ENCODE measurements at places on chromosomes 3 and 15. TPM values are rescaled to one million over a fixed set of nuclear protein-coding genes. Genes with fewer than 3 reads are reported as not detected.

Gene CELSR3
- 13.5 TPM for polyA plus RNA-seq

Gene WDR49
- polyA plus RNA-seq, result 0.83 TPM

Gene KCNMB3
- polyA plus RNA-seq, result 7.1 TPM

Gene UROC1
- polyA plus RNA-seq, result 0.34 TPM

Gene SLCO3A1
- polyA plus RNA-seq, result 144 TPM

Gene KBTBD13
- 1.2 TPM for polyA plus RNA-seq

Gene LIPC
- 0.37 TPM for polyA plus RNA-seq

Gene FANCD2OS
- 118 TPM for polyA plus RNA-seq

Gene CAMP
- polyA plus RNA-seq, result 2.8 TPM

Gene GNAT1
- polyA plus RNA-seq, result 2.3 TPM

DNA sequence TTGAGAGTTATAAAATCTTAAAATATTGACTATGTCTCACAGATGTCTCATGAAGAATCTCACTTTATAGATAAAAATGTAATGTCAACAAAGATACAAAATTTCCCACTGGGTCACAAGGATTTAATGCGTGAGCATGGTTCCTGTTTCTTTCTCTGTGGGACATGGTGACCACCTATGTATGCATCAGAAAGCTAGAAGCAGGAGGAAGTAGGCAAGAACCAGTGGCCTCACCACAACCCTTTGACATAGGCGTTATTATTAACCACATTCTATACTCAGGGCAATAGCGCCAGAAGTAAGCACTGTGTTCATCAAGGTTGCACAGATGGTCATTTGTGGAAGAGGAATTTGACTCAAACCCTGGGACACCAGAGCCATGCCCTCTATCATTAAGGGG, 11.7 kb upstream of the ADAMTS17 start:
- peak; percentile 10 for DNase-seq
- no peaks in the 10 kb centered on the region for H3K36me3 ChIP-seq
- no peak overlapping the region for H3K4me3 ChIP-seq

DNA sequence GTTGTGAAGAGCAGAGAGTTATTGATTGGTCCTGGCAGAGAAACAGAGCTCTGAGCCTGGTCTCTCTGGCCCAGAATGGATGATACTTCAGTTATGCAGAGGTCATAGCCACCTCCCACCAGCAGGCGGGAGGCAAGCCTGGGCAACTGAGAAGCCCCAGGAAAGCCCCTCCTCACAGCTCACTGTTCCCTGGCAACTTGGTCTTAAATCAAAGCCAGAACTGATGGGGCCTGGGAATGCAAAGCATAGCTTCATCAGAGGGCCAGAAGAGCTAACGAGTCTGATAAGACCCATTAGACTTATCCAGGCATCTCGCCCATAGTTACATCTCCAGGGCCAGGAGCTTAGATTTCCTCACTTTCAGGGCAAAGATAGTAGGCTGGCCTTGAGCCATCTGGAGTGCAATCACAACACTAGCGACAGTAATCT, 5.5 kb upstream of the COLQ start:
- no peak overlapping the region for H3K27ac ChIP-seq
- no peaks in the 10 kb centered on the region for H3K36me3 ChIP-seq
- no peaks in the 10 kb centered on the region for H3K27me3 ChIP-seq
- H3K4me3 ChIP-seq, result no peak overlapping the region
- no peaks in the 10 kb centered on the region for H3K4me1 ChIP-seq
- DNase-seq, result no peak

- H3K4me1 ChIP-seq, result peaks cover 28% of the 10 kb centered on the region
- H3K27me3 ChIP-seq, result no peaks in the 10 kb centered on the region
- H3K36me3 ChIP-seq, result no peaks in the 10 kb centered on the region
- DNase-seq, result no peak
Observed at GRCh38 chr3:29686889-29687592, 406.2 kb downstream of the RBMS3 start.

GRCh38 chr3:132020058-132020457, 14.8 kb downstream of the CPNE4 start:
- H3K27ac ChIP-seq, result no peak overlapping the region
- H3K36me3 ChIP-seq, result no peaks in the 10 kb centered on the region
- no peak for DNase-seq
- H3K27me3 ChIP-seq, result no peaks in the 10 kb centered on the region

GRCh38 chr3:59040902-59041301, 8.9 kb downstream of the CFAP20DC start:
- no peak for DNase-seq
- H3K27ac ChIP-seq, result no peak overlapping the region
- no peak overlapping the region for H3K4me3 ChIP-seq

DNA sequence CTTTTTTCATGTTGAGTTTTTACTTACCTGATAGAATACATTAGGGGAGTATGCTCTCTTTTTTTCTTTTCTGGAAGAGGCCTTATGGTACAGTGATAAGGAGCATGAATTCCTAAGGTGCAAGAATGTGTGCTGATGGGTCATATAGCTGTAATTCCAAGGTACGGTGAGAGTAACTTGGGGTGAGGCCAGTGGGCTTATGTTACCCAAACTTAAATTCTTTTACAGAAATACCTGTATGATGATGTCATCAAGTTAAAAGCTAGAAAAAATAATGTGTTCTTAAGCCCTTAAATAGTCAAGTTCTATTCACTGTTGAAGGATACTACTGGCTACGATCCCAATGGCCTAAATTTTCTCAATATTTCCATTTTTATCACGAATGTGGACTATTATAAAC, 111.2 kb downstream of the GMPS start:
- H3K36me3 ChIP-seq, result no peaks in the 10 kb centered on the region
- DNase-seq, result no peak
- no peak overlapping the region for H3K27ac ChIP-seq

- H3K36me3 ChIP-seq, result no peaks in the 10 kb centered on the region
- H3K27ac ChIP-seq, result peak overlapping the region; percentile 41
- no peaks in the 10 kb centered on the region for H3K4me1 ChIP-seq
- peak overlapping the region; percentile 56 for H3K4me3 ChIP-seq
- H3K27me3 ChIP-seq, result no peaks in the 10 kb centered on the region
Observed at GRCh38 chr3:2099028-2099671, 484 bp downstream of the CNTN4 start.

- H3K4me3 ChIP-seq, result no peak overlapping the region
- H3K4me1 ChIP-seq, result no peaks in the 10 kb centered on the region
- no peak for DNase-seq
Observed at GRCh38 chr3:11703146-11703545, 59.4 kb upstream of the VGLL4 start.

- no peaks in the 10 kb centered on the region for H3K36me3 ChIP-seq
- peak within 1 kb of the TSS; percentile 58 for H3K4me3 ChIP-seq
- DNase-seq, result peak; percentile 43
- no peak within 1 kb of the TSS for H3K27ac ChIP-seq
- H3K4me1 ChIP-seq, result no peaks in the 10 kb centered on the region
Observed at GRCh38 chr3:50204804-50205412, at the start of gene SLC38A3. TSS of gene SLC38A3 (plus strand) at chr3:50205271. CDS start at chr3:50214200, 8,929 bp downstream.

DNA sequence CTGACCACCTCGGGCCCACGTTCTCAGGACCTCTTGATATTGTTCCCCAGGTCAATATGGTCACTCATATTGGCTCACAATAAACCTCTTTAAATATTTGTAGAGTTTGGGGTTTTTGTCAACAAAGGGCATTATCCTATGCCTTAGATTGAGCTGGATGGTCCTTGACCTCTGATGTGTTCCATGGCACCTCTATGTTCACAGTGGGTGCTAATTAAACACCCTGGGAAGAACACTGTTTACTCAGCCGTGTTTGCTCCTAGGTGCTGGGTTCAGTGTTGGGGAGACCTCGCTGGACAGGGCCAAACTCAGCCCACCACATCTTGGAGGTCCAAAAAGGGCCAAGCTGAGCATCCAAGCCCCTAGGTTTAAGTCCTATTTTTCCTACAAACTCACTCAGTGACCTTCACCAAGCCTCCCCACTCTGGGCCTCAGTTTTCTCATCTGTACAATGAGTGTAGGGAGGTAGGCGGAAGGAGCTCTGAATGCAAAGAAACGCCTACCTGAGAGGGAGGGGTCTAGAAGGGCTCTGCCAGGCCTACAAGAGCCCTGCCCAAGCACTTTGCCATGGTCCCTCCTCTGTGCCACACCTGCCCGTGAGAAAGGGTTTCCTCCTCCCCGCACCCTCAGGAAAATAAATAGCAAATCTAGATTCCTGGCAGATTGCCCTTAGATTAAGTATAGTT, 7.2 kb downstream of the FAM174B start:
- no peaks in the 10 kb centered on the region for H3K36me3 ChIP-seq
- no peak for DNase-seq

DNA sequence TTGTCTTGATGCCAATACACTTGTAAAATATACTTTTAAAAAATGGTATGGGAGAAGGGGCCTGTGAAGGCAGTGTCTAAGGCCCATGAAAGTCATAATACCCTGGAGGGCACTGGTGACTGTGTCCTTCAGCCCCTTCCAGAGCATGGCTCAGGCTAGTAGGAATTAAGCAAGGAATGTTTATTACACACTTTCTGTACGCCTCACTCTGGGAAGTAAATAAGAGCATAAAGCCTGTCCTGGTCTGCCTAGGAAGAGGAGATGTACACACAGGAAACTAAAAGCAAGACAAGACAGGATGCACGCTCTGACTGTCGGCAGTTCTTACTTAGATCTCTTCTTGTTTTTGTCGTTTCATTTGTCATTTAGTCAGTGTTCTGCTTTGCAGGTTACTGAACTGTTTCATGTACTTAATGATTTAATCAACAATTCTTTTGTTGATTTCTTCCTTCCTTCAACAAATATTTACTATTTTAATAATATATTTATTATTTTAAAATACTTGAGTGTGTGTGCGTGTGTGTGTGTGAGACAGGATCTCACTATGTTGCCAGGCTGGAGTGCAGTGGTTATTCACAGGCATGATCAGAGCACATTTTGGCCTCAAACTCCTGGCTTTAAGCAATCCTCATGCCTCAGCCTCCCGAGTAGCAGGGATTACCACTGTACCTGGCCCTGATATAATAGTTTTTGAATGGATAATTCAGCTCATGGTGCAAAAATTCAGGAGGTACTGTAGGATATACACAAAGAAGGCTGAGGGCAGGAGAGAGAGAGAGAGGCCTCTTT, 9.0 kb upstream of the SMAD6 start:
- H3K27me3 ChIP-seq, result no peaks in the 10 kb centered on the region
- no peaks in the 10 kb centered on the region for H3K36me3 ChIP-seq
- H3K27ac ChIP-seq, result no peak overlapping the region
- H3K4me3 ChIP-seq, result no peak overlapping the region
- no peaks in the 10 kb centered on the region for H3K4me1 ChIP-seq
- no peak for DNase-seq

- no peaks in the 10 kb centered on the region for H3K36me3 ChIP-seq
- no peaks in the 10 kb centered on the region for H3K27me3 ChIP-seq
- H3K27ac ChIP-seq, result no peak overlapping the region
- DNase-seq, result no peak
- H3K4me1 ChIP-seq, result no peaks in the 10 kb centered on the region
Observed at GRCh38 chr3:58858126-58858525, 191.6 kb upstream of the FAM3D start.

DNA sequence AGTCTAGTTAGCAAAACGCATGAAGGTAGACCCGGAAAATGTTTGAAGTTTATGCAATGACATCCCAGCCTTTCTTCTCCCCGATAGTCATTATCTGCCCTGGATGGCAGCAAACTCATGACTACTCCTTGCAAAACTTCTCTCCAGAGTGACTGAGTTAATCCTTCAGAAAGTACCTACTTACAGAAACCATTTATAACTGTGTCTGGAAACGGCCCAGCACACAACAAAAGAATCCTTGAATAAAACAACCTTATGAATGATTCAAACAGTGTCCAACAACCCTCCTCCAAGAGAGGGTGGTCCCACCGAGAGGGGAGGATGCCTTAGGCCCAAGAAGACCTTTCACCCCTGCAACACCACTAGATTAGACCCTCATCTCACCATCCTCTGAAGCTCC, 14.2 kb downstream of the ST8SIA2 start:
- DNase-seq, result no peak
- no peak overlapping the region for H3K27ac ChIP-seq
- no peaks in the 10 kb centered on the region for H3K36me3 ChIP-seq
- no peaks in the 10 kb centered on the region for H3K27me3 ChIP-seq
- H3K4me3 ChIP-seq, result no peak overlapping the region
- H3K4me1 ChIP-seq, result no peaks in the 10 kb centered on the region

- DNase-seq, result no peak
- no peak overlapping the region for H3K4me3 ChIP-seq
- no peaks in the 10 kb centered on the region for H3K4me1 ChIP-seq
- H3K36me3 ChIP-seq, result no peaks in the 10 kb centered on the region
- no peak overlapping the region for H3K27ac ChIP-seq
- H3K27me3 ChIP-seq, result no peaks in the 10 kb centered on the region
Observed at GRCh38 chr3:65809641-65810150, 229.0 kb downstream of the MAGI1 start.

GRCh38 chr3:115503394-115503793, 119.9 kb upstream of the GAP43 start:
- DNase-seq, result no peak
- no peak overlapping the region for H3K4me3 ChIP-seq
- H3K27ac ChIP-seq, result no peak overlapping the region
- H3K4me1 ChIP-seq, result peaks cover 8% of the 10 kb centered on the region

DNA sequence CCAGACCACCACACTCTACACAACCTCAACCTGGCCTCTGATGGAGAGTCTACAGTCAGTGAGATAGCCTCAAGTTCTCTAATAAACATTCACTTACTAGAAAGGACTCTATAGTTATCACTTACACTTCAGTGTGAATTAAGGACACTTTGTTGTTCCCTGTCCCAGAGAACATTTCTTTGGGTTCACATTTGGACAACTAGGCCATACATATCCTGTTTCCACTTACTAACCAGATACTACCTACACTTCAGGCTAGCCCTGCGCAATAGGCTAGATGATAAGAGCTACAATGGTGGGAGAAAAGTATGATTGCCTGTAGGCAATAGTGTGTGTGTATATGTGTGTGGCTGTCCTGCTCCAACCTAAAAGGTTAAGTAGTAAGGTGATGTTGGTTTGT, 72.7 kb downstream of the TP63 start:
- DNase-seq, result no peak
- no peaks in the 10 kb centered on the region for H3K27me3 ChIP-seq
- no peaks in the 10 kb centered on the region for H3K36me3 ChIP-seq
- no peak overlapping the region for H3K27ac ChIP-seq
- no peak overlapping the region for H3K4me3 ChIP-seq
- no peaks in the 10 kb centered on the region for H3K4me1 ChIP-seq

GRCh38 chr3:8170971-8171508, 330.6 kb upstream of the LMCD1 start:
- no peak overlapping the region for H3K4me3 ChIP-seq
- H3K27me3 ChIP-seq, result no peaks in the 10 kb centered on the region
- DNase-seq, result no peak
- no peak overlapping the region for H3K27ac ChIP-seq

- H3K4me3 ChIP-seq, result no peak overlapping the region
- no peak overlapping the region for H3K27ac ChIP-seq
- no peaks in the 10 kb centered on the region for H3K4me1 ChIP-seq
- no peaks in the 10 kb centered on the region for H3K36me3 ChIP-seq
Observed at GRCh38 chr3:53938645-53939044, 47.0 kb upstream of the SELENOK start.

DNA sequence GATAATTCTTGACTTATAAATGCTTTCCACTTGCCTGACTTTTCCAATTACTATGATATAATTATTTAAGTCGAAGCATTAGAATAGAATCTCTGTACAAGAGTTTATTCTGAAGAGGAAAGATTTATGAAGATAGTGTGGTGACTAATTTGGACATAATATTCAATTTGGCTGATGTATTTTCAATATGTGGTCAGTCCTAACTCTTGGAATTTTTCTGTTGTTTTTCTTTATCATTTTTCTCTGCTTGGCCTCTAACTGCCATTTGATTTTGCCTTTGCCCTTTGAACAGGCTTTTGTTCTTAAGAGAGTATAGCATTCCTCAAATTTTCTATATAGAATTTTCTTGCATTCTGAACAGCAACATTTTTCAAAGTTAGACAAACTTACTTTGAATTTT, 2.6 kb upstream of the MDFIC2 start:
- no peak overlapping the region for H3K4me3 ChIP-seq
- no peaks in the 10 kb centered on the region for H3K4me1 ChIP-seq
- no peaks in the 10 kb centered on the region for H3K36me3 ChIP-seq
- no peak for DNase-seq
- no peaks in the 10 kb centered on the region for H3K27me3 ChIP-seq

Data from testis (tissue), 5 donors.